ENCODE measurements at places on chromosomes 5 and 9. TPM values are rescaled to one million over a fixed set of nuclear protein-coding genes. Genes with fewer than 3 reads are reported as not detected.

The ADAMTS16 gene
- polyA plus RNA-seq, result 16.9 TPM

The COL15A1 gene
- 28.9 TPM for polyA plus RNA-seq

The GFI1B gene
- polyA plus RNA-seq, result not detected

The ARHGEF39 gene
- 0.52 TPM for polyA plus RNA-seq

The MARCHF11 gene
- 0.25 TPM for polyA plus RNA-seq

The GPR151 gene
- not detected for polyA plus RNA-seq

The TLX3 gene
- polyA plus RNA-seq, result 0.05 TPM

The PLAC8L1 gene
- polyA plus RNA-seq, result not detected

The RAB3C gene
- 3.4 TPM for polyA plus RNA-seq

The SPINK6 gene
- polyA plus RNA-seq, result not detected

The ELL2 gene
- 7.2 TPM for polyA plus RNA-seq

The HMCN2 gene
- polyA plus RNA-seq, result 0.98 TPM

The MLANA gene
- polyA plus RNA-seq, result not detected

The BTNL9 gene
- polyA plus RNA-seq, result 7.0 TPM

The SPARC gene
- polyA plus RNA-seq, result 924 TPM

The BHMT gene
- polyA plus RNA-seq, result 0.27 TPM

The FAM114A2 gene
- 9.6 TPM for polyA plus RNA-seq

The MEIKIN gene
- polyA plus RNA-seq, result not detected

The RABEPK gene
- polyA plus RNA-seq, result 15.0 TPM

All from ovary (tissue), 10 donors.